ENCODE measurements at places on chromosomes 7 and 10.

DNA sequence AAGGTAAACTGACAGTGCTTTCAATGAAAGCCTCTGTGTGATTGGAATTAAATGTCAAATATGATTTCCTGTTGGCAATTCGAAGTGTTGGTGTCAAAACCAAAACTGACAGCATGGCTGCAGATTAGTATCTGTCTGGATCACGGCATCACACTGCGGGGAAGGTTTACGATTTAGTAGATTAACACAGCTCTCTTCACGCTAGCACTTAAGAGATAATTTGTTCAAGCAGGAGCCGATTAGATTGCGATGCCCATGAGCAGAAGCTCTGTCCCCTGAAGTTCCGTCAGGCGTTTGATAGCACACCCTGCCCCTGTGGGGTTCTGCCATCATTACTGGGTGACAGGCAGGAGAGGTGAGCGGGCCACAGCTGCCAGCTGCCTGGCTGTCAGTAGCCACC is 279.5 kb upstream of the AUTS2 start:
- no peak for DNase-seq

DNA sequence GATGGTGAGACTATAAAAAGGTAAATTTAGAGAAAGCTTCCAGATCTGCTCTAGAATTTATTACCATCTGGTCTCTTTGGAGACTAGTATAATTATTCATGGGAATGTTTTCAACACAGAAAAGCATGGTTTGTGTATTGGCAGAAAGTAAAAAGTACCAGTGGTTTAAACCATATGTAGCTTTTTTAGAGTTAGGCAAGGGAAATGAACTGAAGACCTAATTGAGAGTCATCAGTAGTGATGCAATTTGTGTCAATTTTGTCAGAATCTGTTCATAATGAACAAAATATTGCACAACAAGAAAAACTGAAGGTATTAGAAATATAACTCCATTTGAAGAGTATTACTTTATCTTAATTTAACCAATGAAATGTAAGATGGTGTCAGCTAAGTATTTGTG is 181.4 kb downstream of the ADK start:
- DNase-seq, result no peak

DNA sequence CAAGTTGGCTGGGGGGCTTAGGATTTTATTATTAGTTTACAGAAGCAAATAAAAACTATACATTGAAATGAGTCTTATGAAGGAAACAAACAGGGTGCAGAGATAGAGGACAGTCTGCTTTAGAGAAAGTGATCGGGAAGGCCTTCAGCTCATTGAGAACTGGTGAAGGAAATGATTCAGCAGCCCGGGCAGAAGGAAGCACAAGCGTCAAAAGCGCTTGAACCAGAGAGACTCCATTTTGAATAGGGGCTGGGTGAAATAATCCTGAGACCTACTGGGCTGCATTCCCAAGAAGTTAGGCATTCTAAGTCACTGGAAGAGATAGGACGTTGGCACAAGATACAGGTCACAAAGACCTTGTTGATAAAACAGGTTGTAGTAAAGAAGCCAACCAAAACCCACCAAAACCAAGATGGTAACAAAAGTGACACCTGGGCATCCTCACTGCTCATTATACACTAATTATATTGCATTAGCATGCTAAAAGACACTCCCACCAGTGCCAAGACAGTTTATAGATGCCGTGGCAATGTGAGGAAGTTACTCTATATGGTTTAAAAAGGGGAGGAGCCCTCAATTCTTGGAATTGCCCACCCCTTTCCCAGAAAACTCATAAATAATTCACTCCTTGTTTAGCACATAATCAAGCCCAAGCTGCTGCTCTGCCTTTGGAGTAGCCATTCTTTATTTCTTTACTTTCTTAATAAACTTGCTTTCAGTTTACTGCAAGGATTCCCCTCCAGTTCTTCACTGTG is 83.1 kb upstream of the MPP7 start:
- DNase-seq, result no peak

DNA sequence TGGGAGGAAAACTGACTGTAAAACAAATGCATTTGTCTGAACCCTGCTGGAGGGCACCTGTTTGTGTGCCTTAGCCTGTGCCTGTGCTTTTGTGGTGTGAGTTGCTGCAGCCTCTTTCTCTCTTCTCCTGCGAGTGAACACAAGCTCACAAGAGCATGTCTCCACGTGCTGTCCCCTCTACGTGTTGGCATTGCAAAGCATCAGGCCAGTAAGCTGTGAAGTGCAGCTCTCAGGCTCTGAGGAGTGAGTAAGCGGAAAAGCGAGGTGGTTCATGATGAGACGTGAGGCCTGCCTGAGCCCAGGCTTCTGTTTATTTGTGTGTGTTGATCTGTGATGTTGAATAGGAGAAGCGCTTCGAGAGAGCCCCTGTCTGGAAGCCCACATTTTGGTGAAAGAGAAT is 85.6 kb upstream of the PDCD4 start:
- no peak for DNase-seq

DNA sequence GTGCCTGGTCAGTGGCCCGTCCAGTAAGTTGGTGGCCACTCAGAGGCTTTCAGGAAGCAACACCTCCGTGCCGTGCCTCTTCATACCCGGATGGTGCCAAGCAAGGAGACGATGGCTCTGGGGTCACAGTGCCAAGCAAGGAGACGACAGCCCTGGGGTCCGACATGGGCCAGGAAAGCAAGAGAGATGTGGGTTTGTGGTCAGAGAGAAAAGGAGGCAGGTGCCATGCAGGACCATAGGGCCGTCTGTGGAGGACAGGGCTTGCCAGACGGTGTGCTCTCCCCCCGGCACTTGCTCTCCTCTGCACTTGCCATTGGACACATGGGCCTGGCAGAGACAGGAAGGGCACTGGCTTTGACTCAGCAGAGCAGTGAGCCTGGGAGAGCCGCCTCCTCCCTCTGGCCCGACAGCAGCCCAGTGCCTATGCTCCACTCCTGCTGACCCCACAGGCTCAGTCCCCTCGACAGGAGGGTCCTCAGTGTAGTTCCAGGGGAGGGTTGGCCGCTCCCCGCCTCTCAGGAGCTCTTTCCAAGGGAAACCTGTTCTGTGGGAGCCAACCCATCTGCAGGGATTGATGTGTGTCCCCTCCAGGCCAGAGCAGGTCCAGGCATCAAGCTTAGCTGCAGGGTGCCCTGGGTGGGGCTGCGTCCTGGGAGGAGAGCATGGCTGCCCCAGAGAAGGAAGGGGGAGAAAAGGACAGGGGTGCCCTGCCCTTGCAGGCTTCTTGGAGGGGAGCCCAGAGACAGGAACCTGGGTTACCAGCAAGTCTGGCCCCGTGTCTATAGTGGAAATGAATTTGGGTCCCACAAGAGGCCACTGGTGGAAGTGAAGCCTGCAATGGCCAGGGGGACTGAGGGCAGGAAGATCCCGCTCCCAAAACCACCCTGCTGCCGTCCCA is 7.6 kb upstream of the CALML5 start:
- no peak for DNase-seq

GRCh38 chr10:97936126-97936525 is 86.5 kb downstream of the GOLGA7B start:
- no peak for DNase-seq

- no peak for DNase-seq
Observed at GRCh38 chr7:155585951-155586350, 39.6 kb upstream of the CNPY1 start.

- no peak for DNase-seq
Observed at GRCh38 chr7:150947761-150948651, 30.1 kb downstream of the KCNH2 start.

DNA sequence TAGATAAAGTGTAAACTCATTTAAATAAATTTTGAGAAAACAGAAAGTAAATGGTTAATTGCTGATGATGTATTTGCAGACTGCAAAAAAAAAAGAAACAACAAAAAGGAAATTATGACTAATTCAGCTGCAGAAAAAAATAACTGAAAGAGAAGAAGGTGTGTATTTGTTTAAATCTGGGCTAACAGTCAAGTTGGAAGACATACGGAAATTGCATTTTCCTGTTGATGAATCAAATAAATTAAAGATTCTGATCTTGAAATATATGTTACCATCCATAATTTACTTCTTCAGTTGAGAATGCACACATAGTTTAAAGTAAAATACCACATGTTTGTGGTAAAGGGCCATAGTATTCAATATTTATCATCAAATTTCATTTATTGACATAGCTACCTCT is 19.3 kb upstream of the ING3 start:
- no peak for DNase-seq

DNA sequence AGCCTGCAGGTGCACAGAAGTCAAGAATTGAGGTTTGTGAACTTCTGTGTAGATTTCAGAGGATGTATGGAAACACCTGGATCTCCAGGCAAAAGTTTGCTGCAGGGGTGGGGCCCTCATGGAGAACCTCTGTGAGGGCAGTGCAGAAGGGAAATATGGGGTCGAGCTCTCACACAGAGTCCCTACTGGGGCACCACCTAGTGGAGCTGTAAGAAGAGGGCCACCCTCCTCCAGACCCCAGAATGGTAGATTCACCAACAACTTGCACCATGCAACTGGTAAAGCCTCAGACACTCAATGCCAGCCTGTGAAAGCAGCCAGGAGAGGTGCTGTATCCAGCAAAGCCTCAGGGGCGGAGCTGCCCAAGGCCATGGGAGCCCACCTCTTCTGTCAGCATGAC is 205.8 kb downstream of the CCSER2 start:
- peak; percentile 12 for DNase-seq

- DNase-seq, result no peak
Observed at GRCh38 chr7:15239801-15240200, 322.0 kb downstream of the AGMO start.

DNA sequence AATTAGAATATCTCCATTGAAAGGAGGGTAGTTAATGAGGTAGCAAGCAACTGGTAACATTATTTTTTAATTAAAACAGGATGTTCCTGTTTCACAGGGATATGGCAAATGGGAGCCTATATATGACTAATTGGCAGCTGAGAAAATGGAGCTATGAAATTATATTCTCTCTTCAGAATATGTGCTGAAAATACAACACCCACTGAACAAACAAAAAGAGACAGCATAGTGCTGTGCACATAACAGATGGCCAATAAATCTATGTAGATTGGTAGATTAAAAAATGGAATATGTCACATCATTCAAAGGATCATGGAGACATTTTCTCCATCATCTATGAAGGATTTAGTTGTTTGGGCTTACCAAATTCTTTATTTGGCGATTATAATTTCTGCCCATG is 362.0 kb downstream of the GPR37 start:
- DNase-seq, result no peak

DNA sequence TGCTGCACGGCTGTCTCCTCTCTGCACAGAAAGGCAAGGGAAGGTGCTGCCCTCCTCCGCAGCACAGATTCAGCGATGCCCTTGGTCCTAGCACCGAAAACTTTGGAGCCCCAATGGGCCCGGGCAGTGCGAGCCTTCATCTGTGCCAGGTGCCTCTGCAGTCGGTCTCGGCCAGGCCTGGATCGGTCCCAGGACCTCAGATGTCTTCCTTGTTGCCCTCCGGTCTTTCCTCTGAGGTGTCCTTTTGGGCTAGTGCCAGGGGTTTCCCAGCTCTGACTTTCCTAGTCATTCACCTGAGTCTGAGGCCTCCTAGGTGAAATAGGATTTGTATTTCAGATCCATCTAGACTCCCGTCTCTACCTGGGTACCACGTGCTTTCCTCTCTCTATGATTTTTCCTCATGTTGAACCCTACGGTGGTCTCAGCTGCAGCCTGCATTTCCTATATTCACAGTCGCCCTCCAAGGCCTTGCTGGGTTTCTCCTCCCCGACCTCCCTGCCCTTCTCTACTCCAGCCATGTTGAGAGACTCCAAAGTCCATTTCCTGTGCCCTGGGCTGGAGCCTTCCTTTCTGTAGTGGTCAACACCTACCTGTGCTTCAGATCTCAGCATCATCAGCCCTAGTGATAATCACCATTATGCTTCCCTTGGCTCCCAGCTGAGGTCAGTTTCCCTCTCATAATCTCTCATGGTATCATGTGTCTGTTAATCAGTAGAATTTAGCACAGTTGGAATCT is 92.0 kb upstream of the PRSS58 start:
- no peak for DNase-seq

DNA sequence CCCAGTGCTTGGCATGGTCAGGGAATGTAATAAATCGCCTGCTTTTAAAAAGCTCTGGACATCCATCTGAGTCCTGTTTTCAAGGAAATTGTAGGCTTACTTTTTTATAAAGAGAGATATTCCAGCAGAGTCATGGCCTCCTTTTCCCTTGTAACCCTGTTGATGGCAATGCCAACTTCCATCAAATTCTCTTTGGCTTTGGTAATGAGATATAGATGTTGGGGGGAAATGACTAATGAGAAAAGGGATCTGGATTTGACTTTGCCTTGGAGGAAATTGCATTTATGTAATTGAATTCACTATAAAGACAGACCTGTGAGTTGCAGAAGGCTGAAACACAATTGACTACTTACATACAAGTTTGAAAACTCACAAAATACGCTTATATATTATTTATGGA is 347.5 kb downstream of the GPR158 start:
- no peak for DNase-seq

GRCh38 chr7:121369462-121369861 is 26.6 kb downstream of the FAM3C start:
- peak; percentile 31 for DNase-seq

GRCh38 chr10:126468467-126468866 is 80.2 kb upstream of the ADAM12 start:
- DNase-seq, result no peak

- no peak for DNase-seq
Observed at GRCh38 chr10:117531371-117532002, 11.1 kb upstream of the EMX2 start.

GRCh38 chr10:1210667-1211066 is 154.5 kb downstream of the WDR37 start:
- DNase-seq, result no peak

- DNase-seq, result no peak
Observed at GRCh38 chr10:79065091-79065551, 3.6 kb upstream of the ZMIZ1 start.

DNA sequence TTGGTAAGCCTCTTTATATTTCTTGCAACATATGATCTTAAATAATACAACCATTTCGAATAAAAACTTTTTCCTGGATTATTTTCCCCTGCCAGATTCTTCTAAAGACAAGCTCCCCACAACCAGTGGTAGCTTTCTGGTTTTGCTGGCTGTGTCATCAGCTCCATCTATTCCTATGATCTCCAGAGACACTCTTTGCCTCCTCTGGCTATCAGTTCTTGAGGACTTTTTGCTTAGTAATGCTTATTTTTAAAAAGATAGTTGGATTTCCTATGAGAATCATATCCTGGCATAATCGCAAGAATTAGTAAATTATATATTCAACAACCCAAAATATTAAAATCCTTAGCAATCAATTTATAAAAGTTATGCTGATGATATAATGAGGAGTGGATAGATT is 103.8 kb upstream of the SLC26A5 start:
- DNase-seq, result no peak

GRCh38 chr7:41700044-41700471 is 2.8 kb downstream of the INHBA start:
- no peak for DNase-seq

GRCh38 chr7:41779918-41780317 is 77.0 kb upstream of the INHBA start:
- DNase-seq, result no peak

GRCh38 chr10:91557651-91558111 is 75.2 kb downstream of the PPP1R3C start:
- DNase-seq, result no peak

DNA sequence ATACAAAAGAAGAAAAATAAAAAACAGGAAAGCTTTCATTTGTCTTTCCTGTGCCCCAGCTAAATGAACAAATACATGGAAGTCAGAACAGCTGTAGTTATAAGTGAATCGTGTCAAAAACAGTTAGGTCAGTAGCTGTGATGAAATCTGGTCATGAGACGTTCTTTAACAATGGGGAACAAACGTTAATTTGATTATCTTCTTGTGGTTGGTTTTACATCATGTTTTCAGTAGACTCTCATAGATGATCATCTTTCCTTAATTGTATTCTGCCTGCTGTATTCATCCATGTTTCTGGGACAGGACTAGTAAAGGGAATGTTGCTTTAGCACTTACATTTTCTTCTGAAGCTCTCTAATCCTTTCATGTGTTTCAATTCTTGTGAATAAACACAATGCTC is 97.0 kb downstream of the PCLO start:
- no peak for DNase-seq
